ENCODE measurements at places on chromosomes 5 and 9.

DNA sequence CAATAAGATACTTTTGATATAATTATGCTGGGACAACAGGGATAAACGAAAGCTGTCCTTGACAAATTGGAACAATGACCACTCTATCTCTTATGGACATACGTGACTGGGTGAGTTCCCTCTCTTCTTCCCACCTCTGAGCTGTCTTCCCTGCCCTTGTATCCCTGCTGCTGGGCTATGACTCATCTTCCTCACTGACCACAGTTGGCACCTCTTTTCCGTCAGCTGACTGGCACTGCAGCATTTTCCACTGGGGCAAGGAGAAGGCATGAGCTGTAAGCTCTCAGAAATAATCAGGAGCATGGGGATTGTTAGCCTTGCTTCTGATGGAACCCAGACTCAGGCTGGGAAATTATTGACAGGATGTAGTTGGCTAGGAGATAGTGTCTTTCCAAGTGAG lies 48.7 kb downstream of the PCSK1 start:
- DNase-seq, result no peak

GRCh38 chr9:16721972-16722371 lies 148.5 kb downstream of the BNC2 start:
- no peak for DNase-seq

GRCh38 chr9:76803083-76803482 lies 38.8 kb downstream of the PCA3 start:
- DNase-seq, result no peak

DNA sequence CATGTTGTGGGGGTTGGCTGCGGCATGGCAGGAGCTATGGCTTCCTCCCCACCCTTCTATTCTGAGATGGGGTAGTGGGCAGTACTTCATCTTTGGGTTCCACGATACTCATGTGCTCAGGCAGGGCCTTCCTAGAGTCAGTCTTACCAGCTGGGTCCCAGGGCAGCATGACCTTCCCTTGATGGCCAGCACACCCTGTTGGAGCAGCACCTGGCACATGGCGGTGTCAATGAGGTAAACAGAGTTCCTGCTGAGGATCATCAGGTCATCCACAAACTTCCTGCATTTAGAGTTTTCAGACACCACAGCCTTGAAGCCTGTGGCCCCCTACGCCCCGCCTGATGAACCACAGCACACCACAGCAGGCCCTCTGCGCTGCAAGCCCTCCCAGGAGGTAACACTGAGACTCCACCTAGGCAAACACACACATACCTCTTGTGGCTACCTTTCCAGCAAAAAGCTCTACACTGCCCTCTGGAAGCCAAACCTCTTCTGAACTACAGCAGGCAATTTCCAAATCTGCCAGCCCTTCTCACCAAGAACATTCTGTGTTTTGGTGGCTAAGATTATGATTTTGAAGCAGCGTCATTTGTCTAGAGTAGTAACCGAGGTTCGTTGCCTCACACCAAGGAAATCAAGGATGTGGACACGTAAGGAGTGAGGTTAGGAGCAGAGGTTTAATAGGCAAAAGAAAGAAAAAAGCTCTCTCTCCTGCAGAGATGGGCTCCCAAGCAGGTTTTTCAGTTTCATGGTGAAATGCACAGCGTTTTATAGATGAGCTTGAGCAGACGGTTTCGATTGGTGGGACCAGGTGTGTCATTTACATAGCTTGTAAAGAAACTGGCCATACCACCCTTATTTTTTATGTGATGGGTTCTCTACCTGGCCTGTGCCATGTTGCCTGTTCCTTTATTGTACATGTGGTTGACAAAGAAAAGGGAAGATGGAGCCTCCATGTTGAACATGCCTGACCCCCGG lies 20.3 kb upstream of the TMEM174 start:
- no peak for DNase-seq

DNA sequence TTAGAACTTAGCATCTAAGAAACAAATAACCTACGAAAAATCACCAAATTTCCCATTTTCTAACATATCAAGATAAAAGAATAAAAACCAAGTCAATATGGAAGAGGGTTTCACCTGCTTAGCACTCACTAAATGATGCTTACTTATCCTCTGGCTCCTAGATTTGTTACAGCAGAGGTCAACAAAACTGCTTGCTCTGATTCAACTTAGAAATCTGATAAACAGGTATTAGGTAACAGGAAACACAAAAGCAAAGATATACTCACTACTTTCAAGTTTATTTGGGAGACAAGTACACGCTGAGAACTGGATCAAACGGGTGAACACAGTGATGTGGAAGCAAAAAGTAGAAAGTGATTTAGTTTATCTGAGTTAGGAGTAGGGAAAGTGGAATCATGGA lies 235.7 kb upstream of the TARS1 start:
- DNase-seq, result no peak

DNA sequence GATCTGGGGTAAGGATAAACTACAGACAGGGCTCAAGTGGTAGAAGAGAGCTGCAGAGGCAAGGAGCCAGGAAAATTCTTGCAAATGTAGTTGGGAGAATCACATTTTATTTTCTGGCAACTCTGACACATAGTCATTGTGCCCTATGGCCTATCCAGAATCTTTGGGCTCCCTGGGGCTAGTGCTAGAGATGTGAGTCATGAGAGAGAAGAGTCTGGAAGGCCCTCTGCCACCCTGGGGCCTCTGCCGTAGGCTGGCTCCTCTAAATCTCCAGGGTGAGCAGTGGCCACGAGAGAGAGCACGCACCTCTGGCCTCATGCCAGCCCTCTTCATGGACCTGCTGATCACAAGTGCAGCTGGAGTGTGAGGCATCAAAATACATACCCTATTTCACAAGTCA lies 74.3 kb upstream of the SSBP2 start:
- DNase-seq, result no peak

DNA sequence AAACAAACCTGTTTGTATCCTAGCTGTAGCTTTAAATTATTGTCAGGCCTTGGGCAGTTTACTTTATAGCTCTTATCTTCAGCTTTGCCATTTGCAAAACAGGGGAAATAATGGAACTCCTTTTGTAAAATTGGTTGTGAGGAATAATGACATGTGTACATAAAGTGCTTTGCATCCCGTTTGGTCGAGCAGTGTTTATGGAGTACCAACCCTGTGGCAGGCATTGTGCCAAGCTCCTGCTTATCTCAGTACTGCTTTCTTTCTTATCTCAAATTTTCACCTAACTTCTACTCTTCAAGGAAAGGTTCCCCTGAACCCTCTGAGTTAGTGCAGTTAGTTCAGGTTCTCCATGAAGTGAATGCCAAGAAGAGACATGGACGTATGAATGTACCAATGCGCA lies 9.4 kb upstream of the TENT2 start:
- no peak for DNase-seq

DNA sequence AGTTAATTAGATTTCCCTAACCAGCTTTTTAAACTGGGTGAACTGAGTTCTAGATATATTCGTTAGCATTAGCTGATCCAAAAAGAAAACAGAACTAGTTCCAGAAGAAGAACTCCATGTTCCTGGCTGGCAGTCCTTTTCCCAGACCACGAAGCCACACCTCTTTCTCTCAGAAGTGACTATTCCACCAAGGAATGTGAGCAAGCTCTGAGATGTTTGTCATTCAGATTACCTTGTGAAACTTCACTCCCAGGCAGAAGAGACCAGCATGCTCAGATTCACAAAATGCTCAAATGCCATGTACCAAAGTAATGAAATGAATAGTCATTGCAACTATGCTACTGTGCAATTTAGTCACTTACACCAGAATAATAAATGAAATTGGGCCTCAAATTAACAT lies 4.4 kb upstream of the SSBP2 start:
- DNase-seq, result no peak

DNA sequence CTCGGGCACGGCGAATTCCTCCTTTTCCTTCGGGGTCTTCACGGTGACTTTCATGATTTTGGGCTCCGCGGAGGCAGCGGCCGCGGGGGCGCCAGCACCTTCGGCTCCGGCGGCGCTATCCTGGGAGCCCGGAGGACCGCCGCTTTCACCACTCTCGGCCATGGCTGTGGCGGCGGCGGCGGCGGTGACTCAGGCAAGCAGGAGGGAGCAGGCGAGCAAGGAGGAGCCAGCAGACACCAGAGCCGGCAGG lies 315 bp downstream of the UBQLN1 start:
- peak; percentile 79 for DNase-seq

DNA sequence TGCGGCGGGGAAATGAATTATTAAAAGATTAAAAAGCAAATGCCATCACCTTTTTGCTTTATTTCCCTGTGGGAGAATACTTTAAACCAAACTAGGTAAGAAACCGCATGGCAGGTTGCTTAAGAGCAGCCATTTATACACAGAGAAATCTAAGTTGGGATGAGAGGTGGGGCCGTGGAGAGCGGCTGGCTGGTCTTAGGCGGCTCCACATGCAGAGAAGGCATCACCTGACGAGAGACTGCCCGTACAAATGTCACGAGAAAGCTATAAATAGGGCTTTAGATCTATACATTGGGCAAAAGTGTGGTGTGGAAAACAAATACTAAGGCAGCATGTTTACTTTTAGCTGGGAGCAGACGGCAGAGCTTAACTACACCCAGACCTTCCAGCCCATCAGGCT lies 39.4 kb downstream of the MED27 start:
- DNase-seq, result no peak

DNA sequence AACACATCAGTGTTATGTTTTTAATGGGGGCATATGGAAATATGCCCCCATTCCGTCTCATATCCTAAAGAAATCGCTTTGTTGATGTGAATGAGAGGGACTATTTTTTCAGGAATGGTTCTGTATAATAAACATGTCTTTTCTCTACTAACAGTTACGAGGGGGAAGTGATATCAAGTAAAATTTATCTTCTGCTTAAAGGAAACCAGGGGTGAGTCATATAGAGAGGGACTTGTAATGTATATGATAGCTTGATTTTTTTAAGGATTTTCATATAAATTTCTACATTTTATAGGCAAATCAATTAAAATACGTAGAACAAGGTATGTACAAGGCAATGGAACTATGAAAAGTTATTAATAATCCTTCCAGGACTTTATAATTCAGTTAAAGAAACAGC lies 207.1 kb downstream of the SEMA5A start:
- no peak for DNase-seq

DNA sequence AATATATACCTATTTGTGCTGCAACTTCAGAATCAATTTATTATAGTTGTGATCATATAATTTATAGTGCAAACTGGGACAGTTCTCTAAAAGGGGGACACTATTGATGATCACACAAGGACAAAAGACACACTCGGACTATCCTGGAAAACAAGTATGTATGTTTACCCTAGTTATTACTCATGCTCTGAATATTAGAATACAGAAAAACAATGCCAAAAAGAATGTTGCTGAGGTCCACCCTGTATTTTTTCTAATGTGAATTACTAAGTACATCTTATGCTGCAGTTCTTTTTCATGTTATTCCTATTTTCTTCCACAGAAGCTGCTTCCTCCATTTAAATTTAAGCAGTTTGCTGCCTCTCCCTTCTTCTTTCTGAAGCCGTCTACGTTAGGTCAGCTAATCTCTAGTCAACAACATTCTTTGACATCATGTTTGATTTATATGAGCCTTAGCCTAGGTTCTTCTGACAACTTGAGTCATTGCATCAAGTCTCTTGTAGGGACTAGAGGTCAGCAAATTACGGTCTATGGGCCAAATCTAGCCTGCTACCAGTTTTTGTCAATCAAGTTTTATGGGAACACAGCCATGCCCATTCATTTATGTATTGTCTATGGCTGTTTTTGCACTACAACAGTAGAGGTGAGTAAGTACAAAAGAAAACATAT lies 40.1 kb upstream of the PPP3R2 start:
- no peak for DNase-seq

DNA sequence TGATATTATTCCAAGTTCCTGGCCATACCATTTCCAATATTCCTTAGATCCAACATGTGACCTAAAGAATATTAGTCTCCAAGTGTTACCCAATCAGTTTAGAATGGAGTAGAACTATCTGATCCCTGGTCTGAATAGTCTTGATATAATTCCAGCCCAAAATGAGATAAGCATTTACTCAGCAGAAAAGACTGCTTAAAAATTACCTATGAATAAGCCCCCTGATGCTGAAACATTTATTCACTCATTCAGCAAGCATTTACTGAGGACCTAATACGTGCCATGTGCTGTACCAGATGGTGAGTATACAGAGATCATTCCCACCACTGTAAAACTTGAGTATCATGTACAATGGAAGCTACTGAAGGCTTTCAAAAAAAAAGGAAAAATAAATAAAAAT lies 157.0 kb downstream of the FAM114A2 start:
- DNase-seq, result no peak

DNA sequence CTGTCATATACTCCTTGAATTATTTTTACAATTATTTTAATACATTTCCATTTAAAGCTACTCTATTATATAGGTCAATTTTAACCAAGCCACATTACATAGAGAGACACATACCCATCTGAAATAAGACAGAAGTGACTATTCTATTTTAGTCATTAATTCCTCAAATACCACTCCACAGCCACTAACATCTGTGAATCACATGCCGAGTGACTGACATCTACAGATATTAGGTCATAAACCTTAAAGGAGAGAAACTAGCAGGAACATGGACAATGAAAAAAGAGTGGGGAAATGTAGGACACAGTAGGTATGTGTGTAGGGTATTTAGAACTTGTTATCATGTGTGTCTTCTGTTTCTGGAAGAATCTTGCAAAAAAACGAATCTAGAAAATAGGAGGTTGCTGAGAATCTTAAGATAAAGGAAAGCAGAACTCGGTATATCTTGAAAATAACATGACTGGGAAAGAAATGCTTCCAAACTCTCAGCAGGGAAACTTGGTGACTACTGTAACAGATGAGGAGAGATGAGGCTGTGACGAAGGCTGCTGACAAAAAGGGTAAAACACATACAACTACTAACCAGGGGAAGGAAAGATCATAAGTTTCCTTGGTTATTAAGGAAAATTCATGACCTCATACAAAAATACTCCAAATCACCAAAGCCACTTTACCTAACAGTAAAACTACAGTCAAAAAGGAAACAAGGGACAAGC lies 84.6 kb downstream of the PLPP1 start:
- DNase-seq, result no peak

GRCh38 chr9:91033797-91034196 lies 232.2 kb downstream of the SYK start:
- DNase-seq, result peak; percentile 74

DNA sequence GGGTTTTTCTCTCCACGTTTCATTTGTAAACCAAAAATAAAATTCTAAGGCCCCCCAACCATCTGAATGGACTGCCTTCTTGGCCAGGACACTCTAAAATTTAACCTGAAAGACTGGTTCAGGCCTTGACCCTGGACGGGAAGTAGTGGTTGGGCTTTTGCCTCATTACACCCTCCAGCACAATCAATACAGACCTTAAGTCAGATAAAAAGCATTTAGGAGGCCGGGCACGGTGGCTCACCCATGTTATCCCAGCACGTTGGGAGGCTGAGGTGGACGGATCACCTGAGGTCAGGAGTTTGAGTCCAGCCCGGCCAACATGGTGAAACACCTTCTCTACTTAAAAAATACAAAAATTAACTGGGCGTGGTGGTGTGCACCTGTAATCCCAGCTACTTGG lies 91.6 kb upstream of the PPP1R26 start:
- no peak for DNase-seq

- no peak for DNase-seq
Measured at GRCh38 chr9:71025728-71026127, 95.7 kb downstream of the TRPM3 start.

GRCh38 chr5:82234885-82235284 lies 43.3 kb downstream of the RPS23 start:
- DNase-seq, result no peak

Data from activated naive CD4-positive, alpha-beta T cell treated with anti-CD3 and anti-CD28 coated beads, Interleukin-2, amount 50 U/mL, for 16 hours (primary cell).